NCI-H2171 (cell line): ENCODE measurements at places on chromosomes 2 and 18.

DNA sequence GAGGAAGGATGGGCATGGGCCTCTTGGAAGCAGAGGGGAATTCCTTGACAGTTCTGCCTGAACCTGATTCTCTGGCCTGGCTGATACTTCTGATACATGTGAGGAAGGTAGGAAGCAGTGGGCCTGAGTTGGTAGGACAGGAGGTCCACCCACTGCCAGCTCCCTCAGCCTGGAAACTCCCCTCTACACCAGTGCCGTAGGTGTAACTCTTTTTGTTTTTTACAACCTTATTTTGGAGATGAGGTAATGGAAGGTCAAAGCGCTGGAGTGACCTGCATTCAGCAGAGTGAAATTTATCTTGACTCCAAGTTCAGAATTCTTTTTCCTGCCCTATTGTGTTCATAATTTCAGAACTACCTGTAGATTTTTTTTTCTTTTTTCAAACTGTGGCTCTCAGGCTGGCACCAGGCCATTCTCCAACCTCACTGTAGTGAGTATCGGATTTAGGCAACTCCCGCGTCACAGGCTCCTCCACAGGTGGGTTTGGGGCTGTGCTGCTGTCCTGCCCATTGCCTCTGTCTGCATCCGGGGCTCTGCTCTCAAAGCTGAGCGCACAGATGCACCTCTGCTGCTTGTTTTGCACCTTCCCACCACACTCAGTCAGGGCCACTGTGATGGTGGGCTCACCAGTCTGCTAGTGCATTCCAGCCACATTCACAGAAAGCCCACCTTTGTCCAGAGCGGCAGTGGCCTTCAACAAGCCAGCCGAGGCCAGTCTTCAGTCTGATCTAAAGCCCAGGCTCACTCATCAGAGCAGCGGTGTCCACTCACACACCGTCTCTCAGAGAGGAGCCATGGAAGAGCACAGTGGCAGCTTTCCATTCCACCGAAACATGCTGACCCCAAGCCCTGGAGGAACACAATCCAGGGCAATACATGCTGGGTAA, 87.2 kb downstream of the UXS1 start:
- no peak for DNase-seq

DNA sequence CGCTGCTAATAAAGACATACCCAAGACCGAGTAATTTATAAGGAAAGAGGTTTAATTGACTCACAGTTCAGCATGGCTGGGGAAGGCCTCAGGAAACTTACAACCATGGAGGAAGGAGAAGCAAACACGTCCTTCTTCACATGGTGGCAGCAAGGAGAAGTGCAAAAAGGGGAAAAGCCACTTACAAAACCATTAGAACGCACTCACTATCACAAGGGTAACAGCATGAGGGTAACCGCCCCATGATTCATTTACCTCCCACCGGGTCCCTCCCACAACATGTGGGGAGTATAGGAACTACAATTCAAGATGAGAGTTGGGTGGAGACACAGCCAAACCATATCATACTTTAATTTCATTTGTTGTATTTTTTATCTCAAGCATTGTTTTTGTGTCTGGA, 67.5 kb downstream of the ATP9B start:
- DNase-seq, result no peak

DNA sequence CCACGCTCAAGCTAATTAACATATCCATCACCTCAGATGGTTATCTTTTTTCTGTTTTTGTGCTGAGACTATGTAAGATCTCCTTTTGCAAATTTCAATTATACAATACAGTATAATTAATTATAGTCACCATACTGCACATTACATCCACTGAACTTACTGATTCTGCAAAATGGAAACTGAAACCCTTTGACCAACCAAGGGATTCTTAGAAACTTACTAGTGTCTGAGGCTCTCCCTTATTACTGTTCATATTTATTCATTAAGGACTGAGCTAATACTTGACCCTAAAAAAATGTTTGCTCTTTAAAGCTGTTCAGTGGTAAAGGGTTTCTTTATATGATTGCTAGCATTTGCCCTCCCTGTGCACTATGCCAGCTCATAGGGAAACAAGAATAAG, 50.7 kb downstream of the ADAM23 start:
- DNase-seq, result no peak

DNA sequence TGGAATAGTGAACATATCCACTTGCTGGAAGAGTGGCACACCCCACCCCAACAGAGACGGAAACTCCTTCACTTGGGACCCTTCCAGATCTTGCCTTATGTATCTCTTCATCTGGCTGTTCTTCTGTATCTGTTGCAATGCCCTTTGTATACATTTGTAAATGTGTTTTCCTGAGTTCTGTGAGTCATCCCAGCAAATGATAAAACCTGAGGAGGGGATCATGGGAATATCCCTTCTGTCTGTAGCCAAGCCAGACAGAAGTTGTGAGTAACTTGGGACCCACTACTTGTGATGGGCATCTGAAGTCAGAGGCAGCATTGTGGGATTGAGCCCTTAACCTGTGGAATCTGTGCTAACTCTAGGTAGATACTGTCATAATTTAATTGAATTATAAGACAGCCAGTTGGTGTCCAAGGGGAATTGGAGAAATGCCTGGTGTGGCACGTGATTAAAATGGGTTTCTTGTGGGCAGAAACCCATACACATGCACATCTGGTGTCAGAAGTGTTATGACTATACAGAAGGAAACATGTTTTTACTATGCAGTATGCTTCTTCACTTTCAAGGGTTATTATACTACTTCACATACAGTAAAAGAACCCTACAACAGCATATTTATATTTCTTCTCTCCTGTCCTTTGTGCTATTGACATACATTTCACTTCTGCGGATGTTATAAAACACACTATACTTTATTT, 32.3 kb upstream of the TMEM247 start:
- no peak for DNase-seq

DNA sequence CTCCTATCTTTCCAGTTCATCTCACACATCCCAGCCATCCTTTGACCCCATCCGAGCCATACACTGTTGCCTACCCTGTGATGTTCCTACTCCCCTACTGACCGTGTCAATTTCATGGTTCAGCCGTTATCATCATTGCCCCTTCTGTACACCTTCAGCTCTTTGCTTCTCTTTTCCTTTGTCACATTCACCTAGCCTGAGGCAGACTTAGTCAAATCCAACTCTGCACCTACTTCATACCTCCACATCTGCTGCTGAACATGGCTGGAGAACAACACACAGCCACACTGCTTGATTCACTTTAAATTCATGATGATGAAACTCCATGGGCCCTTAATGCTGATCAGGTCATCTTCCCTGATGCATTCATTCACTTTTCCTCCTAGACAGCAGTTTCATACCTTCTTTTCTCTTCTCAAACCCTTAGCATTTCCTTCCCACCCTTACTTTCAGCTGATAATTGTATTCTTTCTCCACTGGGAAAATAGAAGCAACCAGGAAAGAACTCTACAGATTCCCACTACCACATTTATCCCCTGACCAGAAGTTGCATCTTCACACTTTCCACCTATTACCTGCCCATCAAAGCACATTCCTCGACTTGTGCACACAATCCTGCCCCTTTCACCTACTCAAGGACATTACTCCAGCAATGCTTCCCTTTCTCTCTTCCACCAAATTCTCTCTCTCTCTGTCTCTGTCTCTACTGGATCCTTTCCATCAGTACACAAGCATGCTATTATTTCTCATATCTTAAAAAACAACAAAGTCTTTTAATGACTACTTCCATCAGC, 59.6 kb downstream of the PKDCC start:
- no peak for DNase-seq

- DNase-seq, result no peak
These were observed 444.1 kb upstream of the LRATD1 start for GRCh38 chr2:14188446-14188845.

- no peak for DNase-seq
These were observed 18.7 kb upstream of the ASPRV1 start for GRCh38 chr2:69979902-69980807.
